GM12864 (cell line): ENCODE measurements at places on chromosomes 11 and 22.
A peak's percentile ranks its signal among the peaks of the same experiment; 100 is the strongest.

- DNase-seq, result no peak
Observed at GRCh38 chr11:118267486-118267885, 3.4 kb upstream of the MPZL2 start.

DNA sequence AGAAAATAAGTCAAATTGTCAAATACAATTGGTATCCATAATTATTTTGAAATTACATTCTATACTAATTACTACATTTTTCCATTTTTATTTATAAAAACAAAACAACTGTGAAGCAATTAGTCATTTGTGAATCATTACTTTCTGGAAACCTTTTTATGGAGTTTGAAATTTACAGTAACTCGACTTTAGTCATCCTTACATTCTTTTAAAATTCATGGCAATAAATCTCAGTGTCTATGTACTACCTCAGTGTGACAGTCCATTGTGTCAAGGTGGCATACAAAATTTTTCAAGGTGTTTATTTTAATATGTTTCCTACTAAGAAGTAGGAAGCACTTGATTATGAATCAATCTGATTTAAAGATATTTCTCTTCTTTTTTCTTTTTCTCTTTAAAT is 1949.4 kb upstream of the RAG2 start:
- DNase-seq, result no peak

GRCh38 chr11:91248199-91248807 is 976.3 kb upstream of the FAT3 start:
- DNase-seq, result no peak

- no peak for DNase-seq
Observed at GRCh38 chr11:119533921-119534736, 111.2 kb upstream of the THY1 start.

DNA sequence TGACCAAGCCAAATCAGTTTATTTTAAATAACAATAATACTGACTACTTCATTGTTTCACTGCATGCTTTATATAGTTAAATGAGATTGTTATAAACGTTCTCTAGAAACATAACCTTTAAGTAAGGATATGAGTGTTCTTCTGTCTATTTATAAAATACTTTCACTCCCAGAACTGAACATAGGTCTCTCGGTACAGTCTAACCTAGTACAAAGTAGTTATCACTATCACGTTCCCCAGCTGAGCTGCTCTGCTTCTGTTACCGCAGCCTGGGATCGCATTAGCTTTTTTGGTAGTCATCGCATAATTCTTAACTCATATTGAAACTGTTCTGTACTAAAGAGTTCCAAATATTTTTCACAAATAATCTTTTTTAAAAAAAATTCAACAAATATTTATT is 143.6 kb downstream of the WNT11 start:
- DNase-seq, result peak; percentile 62

- DNase-seq, result no peak
Observed at GRCh38 chr11:110862407-110862806, 150.2 kb upstream of the ARHGAP20 start.

DNA sequence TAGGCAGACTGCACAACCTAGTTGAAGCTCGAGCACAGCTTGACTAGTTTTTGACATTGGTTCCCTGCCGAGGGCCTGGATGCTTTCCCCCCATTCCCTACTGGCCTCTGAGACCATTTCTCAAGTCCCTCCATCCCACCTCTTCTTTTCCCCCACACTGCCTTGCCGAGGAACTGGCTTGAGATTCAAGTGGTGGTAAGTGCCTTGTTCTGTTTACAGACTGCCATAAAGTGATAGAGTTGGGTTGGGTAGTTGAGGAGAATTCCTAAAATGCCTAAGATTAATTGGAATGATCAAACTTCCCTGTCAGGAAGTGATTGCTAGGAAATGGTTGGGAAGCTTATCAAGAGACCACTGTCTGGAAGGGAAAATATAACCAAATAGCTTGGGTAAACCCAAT is 16.2 kb downstream of the MRPL16 start:
- DNase-seq, result no peak

GRCh38 chr11:15874704-15875103 is 481.6 kb downstream of the SOX6 start:
- no peak for DNase-seq

DNA sequence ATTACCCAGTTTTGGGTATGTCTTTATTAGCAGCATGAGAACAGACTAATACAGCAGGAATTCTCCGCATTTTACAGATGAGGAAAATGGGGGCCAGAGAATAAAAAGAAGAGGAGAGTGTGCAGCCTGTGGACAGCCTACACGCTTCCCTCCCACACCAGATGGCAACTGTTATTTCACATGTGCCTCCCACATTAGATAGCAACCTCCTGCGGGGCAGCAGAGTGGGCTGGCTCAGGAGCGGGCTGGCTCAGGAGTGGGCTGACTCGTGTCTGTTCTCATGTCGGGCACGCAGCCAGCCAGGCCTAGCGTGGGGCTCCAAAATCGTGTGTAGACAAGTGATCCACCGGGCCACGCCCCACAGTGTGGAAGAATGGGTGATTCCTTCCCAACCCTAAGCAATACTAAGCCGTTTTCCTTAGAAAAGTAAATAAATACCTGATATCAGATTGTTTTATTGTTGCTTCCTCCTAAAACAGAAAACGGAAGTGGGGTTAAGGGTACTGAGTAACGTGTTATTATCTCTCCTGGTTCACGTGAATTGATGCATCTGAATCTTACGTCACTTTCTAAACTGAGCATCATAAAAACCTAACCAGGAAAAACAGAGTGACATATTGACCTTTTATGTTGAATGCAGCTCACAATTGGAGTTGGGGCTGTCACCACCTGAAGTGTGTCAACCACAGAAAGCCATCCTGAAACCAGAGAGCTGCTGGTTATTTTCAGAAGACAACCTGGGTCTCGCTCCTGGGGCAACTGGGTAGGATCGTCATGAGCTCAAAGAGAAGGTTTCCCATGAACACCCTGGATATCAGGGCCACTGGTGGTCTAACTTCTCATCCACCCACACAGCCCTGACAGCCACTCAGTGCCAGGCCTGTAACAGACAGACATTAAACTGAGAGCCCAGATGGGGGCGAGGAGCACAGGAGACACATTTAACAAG is 3.3 kb downstream of the TTLL1 start:
- peak; percentile 37 for DNase-seq

- no peak for DNase-seq
Observed at GRCh38 chr11:75055511-75055910, 41.2 kb downstream of the OR2AT4 start.

DNA sequence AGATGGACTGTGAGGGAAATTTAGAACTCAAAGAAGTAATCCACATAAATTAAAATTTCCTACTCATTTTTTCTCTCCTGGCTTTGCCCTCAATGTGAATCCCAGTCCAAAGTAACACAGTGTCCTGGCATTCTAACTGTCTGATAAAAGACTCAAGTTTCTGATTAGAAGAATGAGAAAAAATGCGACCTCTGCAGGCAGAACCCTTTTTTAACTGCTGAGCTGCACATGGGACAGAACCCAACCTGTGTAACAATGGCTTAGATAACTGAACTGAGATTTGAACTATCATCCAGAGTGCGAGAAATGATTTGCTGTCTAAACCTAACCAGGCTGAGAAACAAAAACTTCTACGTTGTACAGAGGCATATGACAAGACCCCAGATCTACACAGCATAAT is 385.6 kb upstream of the LRRC4C start:
- DNase-seq, result no peak

DNA sequence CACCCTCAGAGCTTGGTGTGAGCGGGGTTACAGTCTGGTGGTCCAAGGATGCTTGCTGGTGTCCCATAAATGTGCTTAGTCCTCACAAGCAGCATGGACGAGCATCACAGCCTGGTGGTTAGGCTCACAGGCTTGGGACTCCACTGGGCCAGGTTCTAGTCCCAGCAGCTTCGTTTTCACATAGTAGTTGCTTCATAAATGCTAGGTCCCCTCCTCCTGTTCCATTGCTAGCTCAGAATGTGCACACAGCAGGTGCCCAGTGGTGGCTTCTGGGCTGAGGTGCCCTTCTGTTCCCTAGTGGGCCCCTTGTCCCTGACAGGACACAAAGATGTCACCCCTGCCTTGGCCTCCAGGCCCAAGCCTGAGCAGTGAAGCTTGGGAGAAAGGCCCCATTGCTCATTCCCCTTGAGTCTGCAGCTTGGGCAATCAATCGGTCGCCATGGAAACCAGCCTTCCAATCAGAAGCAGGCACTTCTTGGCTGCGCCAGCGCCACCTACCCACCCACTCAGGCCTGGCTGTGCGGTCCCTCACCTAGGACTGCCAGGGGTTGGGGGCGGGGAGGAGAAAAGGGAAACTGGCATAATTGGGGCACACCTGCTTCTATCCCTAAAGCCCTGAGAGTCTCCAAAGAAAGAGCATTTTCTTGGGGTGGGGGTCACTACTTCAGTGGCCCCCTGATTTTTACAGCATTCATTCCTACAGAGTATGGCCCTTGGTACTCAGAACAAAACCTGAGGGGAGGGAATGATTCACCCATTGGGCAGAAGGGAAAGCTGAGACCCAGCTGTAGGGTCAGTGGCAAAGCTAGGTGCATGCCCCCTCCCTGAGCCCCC is 48.1 kb downstream of the CYTH4 start:
- peak; percentile 53 for DNase-seq

DNA sequence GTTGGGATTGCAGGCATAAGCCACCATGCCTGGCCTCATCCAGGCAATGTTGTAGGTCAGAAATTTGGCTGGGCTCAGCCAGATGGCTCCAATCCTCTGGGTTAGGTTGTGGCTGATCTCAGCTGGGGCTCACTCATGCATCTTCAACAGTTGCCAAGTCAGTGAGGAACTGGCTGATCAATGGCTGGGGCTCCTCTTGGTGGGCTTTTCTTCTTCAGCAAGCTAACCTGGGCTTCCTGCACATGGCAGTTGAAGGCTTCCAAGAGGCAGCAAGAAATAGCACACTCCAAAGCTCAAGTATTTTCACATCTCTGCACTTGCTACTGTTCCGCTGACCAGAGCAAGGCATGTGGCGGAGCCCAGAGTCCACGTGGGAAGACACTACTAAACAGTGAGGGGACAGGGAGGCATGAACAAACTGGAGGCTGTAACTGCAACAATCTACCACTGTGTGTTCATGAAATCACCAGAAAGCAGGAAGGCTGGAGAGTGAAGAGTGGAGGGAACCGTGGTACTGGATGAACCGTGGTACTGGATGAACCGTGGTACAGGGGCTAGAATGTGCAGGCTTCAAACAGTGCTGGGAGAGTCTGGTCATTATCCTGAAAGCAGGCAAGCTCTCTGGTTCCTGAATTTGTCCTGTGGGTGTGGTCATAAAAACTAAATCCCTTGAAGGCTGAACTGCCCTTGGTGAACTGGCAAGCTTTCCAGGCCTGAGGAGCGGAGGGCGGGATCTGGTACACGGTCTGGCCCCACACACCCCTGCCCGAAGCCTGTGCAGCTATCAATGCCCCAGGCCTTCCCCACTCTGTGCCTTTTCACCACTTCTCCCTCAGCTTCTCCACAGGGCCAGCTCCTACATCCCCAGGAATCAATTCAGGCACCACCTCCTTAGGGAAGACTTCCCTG is 20.2 kb downstream of the CHST1 start:
- DNase-seq, result no peak

DNA sequence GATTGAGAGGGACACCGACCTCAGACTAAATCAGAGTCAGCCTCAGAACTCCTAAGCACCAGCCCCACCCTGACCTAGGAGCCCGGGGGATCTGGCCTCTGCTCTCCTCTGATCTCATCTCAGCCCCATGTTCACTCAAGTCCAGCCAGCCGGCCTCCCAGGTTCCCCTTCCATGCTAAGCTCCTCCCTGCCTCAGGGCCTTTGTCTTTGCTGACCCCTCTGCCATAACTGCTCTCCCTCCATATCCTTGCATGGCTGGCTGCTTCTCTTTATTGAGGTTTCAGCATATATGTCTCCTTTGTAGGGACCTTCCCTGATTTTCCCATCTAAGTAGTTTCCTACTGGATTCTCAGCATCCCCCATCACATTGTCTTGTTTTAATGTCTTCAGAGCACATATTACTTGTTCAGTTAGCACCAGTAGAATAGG is 780 bp upstream of the SLC15A3 start:
- no peak for DNase-seq

DNA sequence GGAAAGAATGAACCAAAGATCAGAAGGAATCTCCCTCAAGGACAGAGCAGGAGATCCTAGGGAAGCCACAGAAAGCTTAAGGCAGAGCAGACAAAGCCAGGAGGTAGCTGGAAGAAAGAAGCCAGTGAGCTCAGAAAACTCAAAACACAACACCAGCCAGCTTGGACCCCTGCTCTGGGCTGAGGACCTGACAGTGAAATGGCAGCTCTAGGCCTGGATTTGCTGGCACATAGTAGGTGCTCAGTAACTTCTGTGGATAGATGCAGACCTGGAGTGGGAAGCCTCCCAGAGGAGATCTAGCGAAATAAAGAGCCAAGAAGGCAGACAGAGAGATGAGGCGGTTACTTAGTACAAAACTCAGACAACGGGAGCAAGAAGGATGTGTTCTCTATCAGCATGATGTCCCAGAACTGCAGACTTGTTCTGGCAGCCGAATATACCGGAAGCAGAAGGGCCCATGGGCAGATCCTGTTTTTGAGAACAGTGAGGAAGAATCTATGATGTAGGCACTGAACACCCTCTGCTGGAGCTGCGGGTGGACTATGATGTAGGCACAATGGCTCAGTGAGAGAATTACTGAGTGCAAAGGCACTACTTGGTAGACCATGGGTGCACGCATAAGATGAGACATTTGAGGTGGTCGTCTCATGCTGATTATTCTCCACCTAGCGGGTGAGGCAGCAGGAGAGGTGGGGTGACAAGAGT is 4.8 kb downstream of the ROBO4 start:
- no peak for DNase-seq

DNA sequence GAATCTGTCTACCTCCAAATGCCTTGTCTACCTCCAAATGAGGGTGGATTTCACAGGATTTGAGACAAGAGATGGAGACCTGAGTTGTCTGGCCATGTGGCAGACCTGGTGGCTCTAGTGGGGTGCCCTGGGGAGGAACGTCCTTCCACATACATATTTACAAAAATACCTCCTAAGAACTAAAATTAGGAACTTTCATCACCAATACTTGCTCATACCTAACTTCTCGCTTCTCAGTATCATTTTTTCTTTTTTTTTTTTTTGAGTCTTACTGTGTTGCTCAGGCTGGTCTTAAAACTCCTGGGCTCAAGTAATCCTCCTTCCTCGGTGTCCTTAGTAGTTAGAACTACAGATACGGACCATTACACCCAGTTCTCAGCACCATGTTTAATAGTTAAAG is 117.9 kb downstream of the MED15 start:
- DNase-seq, result peak; percentile 21

DNA sequence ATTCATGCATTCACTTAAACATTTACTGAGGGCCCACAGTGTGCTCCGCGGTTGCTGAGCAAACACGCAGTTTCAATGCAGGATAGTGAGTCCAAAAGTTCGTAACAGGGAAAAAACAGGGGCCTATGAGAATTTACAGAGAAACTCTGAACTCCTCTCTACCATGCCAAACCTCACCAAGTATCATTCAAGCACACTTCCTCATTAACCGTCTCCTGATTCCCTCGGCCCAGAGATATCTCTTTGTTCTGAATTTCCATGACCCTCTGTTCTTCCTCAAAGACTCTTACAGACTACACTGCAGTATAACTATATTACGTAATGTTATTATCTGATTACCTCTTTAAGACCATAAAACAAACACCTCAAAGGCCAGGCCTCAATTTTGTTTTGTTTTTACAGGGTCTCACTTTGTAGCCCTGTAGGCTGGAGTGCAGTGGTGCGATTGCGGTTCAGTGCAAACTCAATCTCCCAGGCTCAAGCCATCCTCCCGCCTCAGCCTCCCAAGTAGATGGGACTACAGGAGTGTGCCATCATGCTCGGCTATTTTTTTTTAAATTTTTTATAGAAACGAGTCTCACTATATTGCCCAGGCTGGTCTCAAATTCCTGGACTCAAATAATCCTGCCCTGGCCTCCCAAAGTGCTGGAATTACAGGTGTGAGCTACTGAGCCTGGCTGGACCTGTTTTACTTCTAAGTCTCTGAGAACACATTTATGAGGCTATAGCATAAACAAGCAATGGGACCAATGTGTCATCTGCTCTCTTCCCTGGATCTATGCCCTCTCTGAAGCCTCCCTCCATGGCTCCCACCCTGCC is 3.6 kb downstream of the HPS4 start:
- no peak for DNase-seq
